ENCODE measurements at places on chromosomes 2 and 18.

- no peak for DNase-seq
These were observed 320.2 kb downstream of the NRXN1 start for GRCh38 chr2:50711714-50712113.

GRCh38 chr18:35968278-35968880 lies 4.1 kb upstream of the RMP24 start:
- DNase-seq, result no peak

- DNase-seq, result no peak
These were observed 96.0 kb upstream of the ALKAL2 start for GRCh38 chr2:383888-384287.

DNA sequence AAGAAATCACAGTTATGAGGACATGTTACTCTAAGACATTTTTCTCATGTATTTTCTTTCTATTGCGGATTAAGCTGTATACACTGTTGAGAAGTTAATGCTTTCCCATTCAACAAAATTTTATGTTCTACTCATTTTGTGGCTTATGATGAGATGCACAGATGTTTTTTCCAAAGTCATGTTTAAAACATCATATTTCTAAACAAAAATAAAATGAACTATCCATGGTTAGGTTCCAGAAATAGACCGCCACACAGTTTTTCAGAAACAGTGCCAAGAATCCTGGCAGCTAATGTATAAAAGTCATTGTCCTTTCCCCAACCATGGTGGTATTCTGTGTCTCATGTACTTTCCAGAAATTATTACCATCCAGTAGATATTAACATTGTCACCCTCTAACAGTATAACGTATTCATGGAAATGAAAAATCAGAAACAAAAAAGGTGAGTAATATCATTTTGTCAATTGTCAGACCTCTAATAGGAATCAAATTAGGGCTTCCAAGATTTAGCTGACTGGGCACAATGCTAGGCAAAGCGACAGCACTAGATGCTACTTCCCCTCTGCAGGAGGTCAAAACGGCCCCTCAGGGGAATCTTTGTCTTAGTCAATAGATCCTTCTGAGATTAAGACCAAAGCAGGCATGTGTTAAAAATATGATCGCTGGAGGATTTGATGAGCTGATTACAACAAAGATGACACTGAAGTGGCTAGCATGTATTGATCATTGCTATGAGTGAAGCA lies 54.4 kb upstream of the ZNF397 start:
- DNase-seq, result no peak

DNA sequence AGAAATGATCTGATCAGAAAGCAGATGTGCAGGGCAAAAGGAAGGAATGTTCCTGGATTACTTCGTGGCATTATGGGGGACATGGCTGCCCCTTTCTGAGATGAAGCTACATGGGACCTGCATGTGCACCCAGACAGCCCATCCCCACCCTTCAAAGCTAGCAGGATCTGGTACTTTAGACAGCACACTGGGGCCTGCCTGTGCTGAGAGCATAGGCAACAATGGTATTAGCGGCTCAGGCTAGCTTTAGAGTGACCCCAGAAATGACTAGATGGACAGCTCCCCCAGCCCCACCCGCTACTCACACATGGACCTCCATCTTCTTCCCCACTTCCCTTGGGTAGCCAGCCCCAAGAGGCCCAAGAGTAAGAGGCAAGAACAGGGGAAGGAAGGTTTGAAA lies 61.5 kb upstream of the NFE2L2 start:
- DNase-seq, result no peak

GRCh38 chr18:2104620-2105462 lies 466.5 kb downstream of the METTL4 start:
- DNase-seq, result no peak

DNA sequence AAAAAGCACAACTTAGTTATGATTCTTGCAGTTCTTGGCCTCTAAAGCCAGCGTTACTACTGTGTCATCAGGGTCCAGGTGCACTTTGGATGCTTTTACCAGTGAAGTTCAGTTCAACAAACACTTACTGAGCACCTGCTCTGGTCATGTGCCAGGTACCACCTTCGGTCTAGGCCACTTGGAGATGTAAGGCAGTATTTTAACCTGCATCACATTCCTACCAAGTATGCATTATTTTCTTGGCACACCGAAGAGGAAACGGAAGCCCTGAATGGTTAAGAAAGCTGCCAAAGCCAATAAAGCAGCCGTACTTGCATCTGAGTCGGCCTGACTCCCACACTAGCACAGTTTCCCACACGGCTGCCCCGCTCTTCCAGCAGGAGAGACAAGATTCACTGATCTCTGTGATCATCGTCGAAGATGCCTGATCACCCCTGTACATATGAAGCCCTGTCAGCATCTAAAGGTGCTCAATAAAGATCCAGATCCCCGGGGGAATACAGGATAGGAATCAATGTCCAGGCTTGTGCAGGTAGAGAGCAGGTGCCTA lies 427.1 kb downstream of the EIPR1 start:
- DNase-seq, result no peak

GRCh38 chr2:208406474-208407451 lies at the start of gene PTH2R:
TSS of gene PTH2R (plus strand) at chr2:208406792. CDS start at chr2:208407044, 252 bp downstream.
- DNase-seq, result no peak

DNA sequence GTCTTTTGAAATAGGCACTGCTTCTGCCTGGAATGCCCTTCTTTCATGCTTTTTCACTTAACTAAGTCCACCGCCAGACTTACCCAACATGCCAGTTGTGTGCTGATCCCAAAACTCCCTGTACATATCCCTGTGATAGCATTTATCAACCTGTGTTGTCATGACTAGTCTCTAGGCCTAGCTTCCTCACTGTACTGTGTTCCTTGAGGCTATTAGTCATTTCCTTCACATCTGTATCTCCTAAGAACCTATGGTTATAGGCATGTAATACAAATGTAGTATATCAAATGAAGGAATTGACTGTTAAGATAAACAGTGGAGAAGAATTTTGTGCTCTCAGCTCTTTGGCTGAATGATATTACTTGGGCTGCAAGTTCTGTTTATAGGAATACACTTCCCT lies 184.3 kb downstream of the CYRIA start:
- DNase-seq, result no peak

DNA sequence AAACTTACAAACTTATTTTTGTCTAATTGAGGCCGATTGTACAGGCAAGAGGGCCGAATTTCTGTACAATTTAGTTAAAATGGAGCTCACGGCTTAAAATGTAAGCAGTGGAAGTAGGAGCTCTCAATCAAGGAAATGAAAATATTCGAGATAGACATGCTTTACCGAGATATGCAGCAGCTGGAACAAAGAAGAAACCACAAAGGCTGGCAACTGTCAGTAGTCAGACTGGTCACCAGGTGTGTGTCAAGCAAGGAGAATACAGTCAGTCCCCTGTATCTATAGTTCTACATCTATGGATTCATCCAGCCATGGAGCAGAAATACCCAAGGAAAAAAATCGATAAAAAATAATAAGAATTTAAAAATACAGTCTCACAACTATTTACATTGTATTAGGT lies 122.6 kb downstream of the WDSUB1 start:
- DNase-seq, result no peak

- no peak for DNase-seq
These were observed 54.0 kb upstream of the STRN start for GRCh38 chr2:37020212-37020886.

GRCh38 chr2:158319269-158319668 lies 137.3 kb downstream of the CCDC148 start:
- no peak for DNase-seq

GRCh38 chr2:47490406-47490805 lies 87.5 kb downstream of the MSH2 start:
- DNase-seq, result no peak

DNA sequence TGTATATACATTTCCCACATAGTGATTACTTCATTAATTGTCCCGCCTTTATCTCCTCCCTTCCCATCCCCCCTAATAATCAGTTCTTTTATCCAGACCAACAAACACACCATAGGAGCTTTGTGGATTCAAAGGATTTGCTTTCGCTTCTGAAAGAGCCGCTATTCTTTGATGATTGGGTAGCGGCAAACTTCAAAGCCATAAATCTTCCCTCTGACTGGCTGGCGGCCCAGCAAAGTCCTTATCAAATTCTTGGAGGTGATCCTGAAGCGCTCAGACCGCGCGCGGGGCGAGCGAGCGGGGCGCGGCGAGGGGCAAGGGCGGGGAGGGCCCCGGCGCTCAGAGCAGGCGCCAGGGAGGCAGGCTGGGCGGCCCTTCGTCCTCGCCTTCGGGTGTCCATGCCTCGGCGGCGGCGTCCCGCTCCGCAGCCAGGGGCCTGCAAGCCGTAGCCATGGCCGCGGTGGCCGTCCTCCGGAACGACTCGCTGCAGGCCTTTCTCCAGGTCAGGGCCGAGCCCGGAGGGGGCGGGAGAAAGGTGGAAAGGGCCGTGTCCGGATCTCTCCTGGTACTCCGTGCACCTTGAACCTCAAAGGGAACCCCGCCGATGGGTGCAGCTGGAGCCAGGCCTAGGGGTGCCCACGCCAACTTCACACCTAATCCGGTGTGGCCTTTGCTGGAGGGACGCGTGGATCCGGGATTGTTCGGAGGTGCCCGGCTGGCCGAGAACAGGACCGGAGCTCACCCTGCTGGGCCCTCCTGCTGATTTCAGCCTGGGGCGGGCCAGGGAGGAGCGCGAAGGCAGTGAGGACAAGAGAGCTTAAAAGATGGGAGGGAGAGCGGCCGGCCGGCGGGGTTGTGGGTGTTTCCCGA lies at the start of gene SP5:
TSS of gene SP5 (plus strand) at position 276 of the 870 bp plus-strand sequence. CDS start at position 452, 176 bp downstream.
- DNase-seq, result no peak

GRCh38 chr2:194464964-194465638 lies 1191.9 kb upstream of the SLC39A10 start:
- no peak for DNase-seq

- no peak for DNase-seq
These were observed 1038.6 kb downstream of the SOCS6 start for GRCh38 chr18:71327441-71327840.

GRCh38 chr2:23940718-23941620 lies 706 bp downstream of the UBXN2A start:
- no peak for DNase-seq

DNA sequence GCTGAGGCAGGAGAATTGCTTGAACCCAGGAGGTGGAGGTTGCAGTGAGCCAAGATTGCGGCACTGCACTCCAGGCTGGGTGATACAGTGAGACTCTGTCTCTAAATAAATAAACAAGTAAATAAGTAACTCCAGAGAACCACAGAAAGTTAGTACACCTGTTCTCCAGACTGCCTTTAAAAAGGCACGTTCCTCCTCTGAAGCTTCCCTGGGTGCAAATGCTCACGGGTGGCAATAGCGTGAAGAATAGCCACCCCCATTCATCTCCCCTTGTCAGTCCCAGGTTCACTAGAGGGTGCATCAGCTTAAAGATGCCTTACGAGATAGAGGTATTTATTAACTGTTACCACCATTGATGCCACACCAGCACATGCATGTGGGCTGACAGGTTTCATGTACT lies 64.3 kb upstream of the RTN4 start:
- no peak for DNase-seq

DNA sequence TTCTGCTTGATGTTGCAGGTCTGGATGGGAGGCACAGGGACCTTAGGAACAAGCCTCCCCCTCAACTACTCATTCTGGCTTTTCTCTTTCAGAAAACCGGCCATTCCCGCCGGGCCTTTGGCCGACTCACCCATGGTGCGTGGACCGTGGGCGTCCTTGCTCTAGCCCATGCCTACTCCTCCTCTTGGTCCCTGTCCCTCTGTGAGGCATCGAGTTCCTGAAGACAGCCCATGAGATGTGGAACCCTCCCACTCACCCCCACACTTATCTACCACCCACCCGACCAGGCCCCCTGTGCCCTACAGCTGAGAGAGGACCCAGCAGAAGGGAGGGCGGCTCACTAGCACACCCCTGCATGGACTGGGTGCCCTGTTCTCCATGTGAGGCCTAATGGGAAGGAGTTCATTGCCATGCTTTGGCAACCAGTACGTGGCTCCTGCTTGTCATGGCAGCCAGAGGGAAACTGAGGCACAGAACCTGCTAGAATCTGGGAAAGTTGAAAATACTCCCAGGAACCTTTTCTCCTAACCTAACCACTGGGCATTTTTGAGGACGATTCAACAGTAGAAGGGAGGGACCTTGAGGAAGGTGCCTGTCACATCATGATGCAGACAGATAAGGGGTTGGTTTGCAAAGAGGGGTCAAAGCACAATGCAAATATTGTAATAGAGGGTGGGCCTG lies 8.5 kb downstream of the SPEG start:
- DNase-seq, result no peak

DNA sequence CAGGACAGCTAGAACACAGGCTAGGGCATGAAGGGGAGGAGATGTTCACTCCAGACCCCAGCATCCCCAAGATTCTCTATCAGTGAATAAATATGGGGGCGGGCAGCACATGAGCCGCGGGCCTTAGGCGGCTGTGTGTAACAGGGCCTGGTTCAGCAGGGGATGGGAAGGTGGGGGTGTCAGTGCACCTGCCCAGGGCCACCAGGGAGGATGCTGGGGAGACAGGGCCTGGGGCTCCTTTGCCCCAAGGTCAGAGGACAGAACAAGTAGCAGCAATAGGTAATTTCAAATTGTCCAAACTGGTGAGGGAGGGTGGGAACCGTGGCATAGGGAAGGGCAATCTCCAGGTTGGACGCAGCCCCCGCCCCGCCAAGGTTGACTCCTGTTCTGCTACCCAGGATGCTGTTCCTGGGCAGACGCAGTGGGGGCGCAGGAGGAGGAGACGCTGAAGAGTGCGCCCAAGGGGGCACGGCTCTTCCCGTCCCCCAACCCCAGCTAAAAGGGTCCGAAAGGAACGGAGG lies 16.2 kb downstream of the CYP26B1 start:
- no peak for DNase-seq

DNA sequence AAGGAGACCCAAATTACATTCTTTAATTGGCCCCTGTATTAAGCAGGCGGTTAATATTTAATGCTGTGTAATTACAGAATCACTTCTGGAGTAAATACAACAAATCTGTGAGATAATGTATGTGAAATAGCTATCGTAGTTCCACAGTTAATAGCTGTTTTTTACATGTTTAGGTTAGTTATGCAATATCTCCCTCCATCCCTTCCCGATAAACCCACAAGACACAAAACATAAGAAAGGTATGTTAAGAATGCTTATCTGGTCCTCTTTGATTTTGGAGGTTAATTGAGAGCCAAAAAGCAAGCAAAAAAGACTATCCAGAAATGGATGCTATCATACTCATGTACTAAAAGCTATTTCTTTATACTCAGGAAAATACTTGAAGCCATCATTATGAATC lies 49.1 kb downstream of the ZNF638 start:
- no peak for DNase-seq

DNA sequence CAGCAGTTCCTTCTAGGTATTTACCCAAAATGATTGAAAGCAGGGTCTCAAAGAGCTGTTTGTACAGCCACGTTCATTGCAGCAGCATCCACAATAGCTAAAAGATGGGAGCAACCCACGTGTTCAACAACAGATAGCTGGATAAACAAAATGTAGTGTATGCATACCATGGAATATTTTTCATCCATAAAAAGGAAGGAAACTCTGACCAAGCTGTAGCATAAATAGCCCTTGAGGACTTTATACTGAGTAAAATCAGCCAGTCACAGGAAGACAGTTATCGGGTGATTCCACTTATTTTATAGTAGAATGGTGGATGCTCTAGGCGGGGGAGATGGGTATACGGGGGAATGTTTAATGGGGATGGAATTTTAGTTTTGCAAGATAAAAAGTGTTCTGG lies 7.5 kb downstream of the TRAPPC12 start:
- DNase-seq, result no peak

Measured in activated CD8-positive, alpha-beta memory T cell treated with anti-CD3 and anti-CD28 coated beads for 4 hours (primary cell).